ENCODE measurements at places on chromosomes 16 and 17.

DNA sequence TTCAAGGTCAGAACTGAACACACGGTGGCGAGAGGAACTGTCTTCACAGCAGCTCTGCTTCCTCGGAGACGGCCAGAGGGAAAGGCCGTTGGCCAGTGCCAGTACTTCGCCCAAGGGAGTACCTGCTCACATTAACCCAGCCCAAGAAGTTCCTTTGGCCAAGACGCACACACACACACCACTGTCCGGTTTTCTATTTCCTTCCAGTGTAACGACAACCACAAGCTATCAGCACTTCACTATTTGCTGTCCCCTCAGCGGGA is 744 bp upstream of the GGNBP2 start:
- DNase-seq: no peak

GRCh38 chr17:68670967-68671693 is 70.0 kb upstream of the FAM20A start:
- no peak for DNase-seq

GRCh38 chr17:77118251-77118928 is 22.4 kb upstream of the SEC14L1 start:
- DNase-seq: no peak

DNA sequence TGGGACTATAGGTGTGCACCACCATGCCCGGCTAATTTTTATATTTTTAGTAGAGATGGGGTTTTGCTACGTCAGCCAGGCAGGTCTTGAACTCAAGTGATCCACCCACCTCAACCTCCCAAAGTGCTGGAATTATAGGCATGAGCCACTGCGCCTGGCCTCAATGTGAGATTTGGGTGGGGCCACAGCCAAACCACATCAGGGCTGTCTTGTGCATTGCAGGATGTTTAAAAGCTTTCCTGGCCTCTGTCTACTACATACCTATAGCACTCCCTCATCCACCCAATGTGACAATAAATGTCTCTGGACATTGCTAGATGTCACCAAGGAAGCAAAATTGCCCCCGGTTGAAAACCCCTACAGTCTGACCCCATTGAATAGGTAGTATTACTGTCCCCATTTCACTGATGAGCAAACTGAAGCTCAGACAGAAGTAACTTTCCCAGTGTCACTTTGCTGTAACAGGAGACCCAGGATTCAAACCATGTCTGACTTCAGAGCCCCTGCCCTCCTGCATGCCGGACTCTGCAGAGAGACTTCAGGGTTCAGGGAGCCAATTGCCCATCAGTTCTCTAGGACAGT is 3.6 kb upstream of the MAP3K14 start:
- no peak for DNase-seq

GRCh38 chr17:34400301-34400931 is 37.4 kb upstream of the CCL1 start:
- no peak for DNase-seq

DNA sequence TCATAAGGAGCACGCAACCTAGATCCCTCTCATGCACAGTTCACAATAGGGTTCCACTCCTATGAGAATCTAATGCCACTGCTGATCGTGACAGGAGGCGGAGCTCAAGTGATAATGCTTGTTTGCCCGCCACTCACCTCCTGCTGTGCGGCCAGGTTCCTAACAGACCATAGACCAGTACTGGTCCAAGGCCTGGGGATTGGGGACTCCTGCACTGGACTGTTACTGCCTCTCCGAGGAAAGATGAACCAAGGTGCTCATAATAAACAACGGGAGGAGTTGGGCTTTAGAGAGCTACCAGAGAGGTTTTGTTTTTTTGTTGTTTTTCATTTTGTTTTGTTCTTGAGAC is 58.2 kb downstream of the TK2 start:
- no peak for DNase-seq

DNA sequence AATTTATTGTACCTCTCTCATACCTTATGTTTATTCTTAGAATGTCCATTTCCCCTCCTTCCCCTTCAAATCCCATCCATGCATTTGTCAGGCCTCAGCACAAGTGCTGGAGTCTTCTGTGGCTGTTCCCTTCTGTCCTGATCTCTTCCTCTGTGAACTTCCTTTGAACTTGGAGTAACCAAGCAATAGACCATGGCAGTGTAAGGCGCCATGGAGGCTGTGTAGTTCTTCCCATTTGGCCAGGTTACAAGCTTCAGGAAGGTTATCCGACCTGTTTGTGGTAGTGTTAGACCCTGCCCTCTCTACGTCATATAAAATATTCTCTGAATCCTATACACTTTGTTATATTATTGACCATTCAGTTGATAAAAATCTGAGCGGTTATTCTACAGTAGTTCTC is 28.6 kb downstream of the MAP2K6 start:
- DNase-seq: no peak
